RPMI7951 (cell line): ENCODE measurements at places on chromosomes 6 and 20. TPM values are rescaled to one million over a fixed set of nuclear protein-coding genes. Genes with fewer than 3 reads are reported as not detected.
A peak's percentile ranks its signal among the peaks of the same experiment; 100 is the strongest.

Gene EPPIN
- not detected in 2 replicates for total RNA-seq

DNA sequence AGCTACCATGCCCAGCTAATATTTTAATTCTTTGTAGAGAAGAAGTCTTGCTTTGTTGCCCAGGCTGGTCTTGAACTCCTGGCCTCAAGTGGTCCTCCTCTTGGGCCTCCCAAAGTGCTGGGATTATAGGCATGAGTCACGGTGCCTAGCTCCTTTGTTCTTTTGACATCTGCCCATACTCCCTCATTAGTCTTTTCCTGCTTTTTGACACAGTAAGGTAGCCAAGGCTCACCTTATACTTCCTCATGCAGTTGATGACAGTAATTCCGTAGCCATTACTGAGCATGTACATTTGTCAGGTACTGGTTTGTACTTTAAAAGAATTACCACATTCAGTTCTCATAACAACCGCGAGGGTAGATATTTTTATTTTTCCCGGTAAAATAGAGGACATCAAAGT lies 76.7 kb downstream of the CDYL start:
- DNase-seq, result no peak

Gene LYRM2
- total RNA-seq, result 24.5 and 29.1 TPM in 2 replicates

- no peak for DNase-seq
Observed at GRCh38 chr20:20366876-20367574, 879 bp upstream of the INSM1 start.

Gene SLC52A3
- not detected in 2 replicates for total RNA-seq

Gene ALDH5A1
- under 0.01 and 0.68 TPM in 2 replicates for total RNA-seq

DNA sequence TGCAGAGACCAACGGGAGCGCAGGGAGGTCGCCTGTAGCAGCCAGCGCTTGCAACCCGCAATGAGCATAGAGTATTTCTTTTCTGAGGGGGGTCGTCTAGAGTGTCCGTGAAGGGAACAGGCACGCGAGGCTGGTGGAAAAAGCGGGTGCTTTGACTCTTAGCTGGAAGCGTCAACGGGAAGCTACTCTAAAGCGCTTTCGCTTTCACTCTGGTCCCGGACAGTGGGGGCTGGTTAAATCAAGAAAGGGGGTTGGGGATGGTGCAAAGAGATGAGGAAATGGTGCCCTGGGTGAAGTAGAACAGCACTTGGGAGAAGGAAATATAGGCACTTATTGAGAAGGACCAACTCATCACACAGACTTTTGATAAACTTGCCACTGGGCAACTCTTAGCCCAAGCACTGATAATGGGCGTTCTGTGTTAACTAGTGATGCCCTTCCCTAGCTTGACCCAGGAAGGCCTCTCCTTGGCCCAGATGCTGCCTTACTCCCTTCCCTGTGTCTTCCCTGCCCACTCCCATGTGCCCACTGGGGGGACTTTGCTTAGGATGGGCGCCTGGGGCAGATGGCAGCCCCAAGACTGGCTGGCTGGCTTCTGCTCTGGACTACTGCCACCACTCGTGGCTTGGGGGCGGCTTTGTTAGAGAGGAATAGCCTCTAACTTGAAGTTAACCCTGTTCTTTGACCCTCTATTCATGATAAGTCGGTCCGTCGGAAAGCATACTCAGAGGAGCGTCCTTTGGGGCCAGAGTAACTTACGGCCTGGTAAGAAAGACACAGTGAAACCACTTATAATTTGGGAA lies 585 bp downstream of the PSMB9 start:
- DNase-seq, result peak; percentile 63

DNA sequence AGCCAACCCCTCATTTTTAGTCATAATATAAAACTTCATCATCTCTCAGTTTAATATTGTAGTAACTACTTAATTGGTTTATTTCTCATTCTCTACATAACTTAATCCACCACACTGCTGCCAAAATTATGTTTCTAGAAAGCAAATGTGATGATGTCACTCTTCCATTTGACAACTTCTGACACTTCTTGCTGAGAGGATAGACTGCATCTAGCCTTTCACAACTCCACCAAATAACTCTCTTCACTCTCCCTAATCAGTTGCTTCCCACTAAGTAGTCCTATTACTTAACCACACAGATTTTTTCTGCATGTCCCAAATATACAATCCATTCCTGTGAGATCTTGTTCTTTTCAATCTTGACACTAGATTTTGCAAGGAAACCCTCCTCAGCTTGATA lies 951.3 kb downstream of the EPHA7 start:
- no peak for DNase-seq
